ENCODE measurements at places on chromosomes 12 and 14. TPM values are rescaled to one million over a fixed set of nuclear protein-coding genes. Genes with fewer than 3 reads are reported as not detected.

DNA sequence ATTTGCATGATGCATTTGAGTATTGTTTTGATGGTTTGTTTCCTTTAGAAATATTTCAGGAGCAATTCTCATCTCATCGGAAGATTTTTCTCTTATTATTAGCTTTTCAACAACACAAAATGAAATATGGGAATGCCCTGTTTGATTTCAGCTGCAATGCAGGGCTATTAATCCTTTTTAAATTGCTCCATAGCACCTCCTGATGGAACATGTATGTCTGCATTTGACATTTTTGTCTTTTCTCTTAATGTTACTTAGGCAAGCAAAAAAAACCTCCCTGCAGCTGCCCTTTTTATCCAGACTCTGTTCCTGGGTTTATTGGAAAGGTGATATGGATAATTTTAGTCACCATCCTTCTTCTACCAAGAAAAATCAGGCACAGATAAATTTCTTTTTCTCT is 895.8 kb downstream of the RPS29 start:
- no peak for DNase-seq

DNA sequence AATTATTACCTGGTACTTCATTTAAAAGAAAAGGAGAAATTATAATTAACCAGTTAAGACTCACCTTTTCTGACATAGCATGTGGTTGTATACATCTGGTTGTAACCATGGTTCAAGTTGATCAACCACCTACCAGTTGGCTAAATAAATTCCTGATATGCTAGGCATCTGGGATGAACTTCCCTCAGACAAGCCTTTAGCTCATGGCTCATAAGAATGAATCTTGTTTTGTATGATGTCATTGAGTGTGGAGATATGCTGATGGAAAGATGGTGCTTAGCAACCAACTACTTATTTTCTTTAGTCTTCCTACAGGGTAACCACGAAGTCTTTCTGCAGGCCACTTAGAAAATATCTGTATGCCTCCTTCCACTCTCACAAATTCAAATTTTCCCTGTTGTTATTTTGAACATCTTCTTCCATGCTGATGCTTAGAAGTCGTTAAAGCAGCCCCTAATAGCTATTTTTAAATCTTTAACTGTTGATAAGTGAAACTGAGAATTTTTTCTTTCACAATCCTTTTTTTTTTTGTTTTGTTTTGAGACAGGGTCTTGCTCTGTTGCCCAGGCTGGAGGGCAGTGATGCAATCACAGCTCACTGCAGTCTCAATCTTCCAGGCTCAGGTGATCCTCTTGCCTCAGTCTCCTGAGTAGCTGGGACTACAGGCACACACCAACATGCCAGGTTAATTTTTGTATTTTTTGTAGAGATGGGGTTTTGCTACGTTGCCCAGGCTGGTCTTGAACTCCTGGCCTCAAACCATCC is 51.9 kb upstream of the PTHLH start:
- no peak for DNase-seq

DNA sequence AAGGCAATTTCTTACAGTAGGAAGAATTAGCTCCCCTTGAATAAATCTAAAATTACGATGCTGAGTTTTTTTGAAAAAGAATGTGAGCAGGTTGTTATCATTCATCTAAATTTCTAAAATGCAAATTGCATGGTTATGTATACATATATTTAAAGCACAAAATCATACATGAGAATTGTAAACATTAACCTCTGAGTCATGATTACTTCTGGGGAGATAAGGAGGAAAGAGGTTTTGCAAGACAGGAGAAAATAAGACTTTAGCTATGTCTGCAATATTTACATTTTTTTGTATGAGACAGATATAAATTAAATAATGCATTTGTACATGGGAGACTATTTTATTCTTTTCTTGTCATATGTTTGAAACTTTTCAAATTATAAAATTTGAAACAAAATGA is 72.2 kb downstream of the TSPAN8 start:
- DNase-seq, result no peak

DNA sequence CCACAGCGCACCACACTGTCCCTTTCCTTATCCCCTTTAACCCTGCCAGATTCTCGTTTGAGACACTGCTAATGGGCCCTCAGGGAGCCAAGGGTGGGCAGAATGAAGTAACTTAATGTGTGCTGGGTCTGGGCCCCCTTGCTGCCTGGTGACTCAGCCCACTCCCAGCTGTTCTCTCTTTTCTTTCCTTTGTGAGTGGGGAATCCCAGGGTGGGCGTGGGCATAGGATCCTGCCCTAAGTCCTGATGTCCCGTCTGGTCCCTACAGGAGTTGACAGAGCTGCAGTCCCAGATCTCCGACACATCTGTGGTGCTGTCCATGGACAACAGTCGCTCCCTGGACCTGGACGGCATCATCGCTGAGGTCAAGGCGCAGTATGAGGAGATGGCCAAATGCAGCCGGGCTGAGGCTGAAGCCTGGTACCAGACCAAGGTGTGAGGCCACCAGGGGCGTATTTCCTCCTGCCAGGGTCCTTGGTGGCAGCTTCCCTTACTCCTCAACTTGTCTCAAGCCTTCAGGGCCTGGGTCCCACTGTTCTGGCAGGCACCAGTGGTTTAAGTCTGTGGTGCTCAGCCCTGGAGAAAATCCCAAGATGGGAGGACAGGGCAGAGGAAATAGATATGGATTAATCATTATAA is 8.3 kb downstream of the KRT7 start:
- DNase-seq, result peak; percentile 83

The RERGL gene
- 1.4 TPM for total RNA-seq

DNA sequence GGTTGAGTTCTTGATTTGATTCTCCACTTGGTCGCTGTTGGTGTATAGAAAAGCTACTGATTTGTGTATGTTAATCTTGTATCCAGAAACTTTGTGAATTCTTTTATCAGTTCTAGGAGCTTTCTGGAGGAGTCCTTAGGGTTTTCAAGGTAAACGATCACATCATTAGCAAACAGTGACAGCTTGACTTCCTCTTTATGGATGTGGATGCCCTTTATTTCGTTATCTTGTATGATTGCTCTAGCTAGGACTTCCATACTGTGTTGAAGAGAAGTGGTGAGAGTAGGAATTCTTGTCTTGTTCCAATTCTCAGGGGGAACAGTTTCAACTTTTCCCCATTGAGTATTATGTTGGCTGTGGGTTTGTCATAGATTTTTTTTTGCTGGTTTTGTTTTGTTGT is 12.4 kb downstream of the MTRFR start:
- no peak for DNase-seq

The PTPRQ gene
- 0.03 TPM for total RNA-seq

- peak; percentile 92 for DNase-seq
Measured at GRCh38 chr12:107093417-107094182, at the start of gene CRY1. Gene CRY1 (minus strand): TSS chr12:107093549. CDS start chr12:107092961, 588 bp downstream.

The EFS gene
- total RNA-seq, result 58.7 TPM

All from lower leg skin (tissue), 4 donors.